ENCODE measurements at places on chromosomes 1 and 21.

DNA sequence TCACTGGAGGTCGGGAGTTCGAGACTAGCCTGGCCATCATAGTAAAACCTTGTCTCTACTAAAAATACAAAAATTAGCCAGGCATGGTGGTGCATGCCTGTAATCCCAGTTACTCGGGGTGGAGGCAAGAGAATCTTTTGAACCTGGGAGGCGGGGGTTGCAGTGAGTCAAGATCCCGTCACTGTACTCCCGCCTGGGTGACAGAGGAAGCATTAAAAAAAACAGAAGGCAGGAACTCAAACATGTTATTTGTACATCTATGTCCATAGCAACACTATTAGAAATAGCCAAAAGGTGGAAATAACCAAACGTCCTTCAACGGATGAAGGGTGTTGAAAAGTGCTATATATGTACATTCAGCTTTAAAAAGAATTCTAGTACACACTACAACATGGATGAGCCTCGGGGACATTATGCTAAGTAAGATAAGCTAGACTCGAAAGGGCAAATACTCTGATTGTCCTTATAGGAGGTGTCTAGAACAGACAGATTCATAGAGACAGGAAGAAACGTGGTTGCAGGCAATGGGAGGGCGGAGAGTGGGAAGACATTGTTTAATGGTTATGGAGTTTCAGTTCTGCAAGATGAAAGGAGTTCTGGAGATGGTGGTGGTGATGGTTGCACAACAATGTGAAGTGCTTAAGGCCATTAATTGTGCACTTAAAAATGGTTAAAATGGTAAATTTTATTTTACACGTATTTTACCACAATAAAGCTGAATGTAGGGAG is 19.2 kb downstream of the NLRP3 start:
- peak; percentile 63 for DNase-seq

DNA sequence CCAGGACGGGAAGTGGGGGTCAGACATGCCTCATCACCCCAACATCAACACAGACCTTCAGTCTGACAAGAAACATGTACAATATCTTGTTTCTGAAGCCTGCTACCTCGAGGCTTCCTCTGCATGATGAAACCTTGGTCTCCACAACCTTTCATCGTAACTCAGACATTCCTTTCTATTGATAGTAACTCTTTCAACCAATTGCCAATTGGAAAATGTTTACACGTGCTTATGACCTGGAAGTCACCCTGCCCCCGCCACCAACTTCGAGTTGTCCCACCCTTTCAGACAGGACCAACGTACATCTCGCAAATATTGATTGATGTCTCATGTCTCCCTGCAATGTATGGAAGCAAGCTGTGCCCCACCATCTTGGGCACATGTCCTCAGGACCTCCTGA is 159.5 kb downstream of the ETS2 start:
- no peak for DNase-seq

- no peak for DNase-seq
Observed at GRCh38 chr1:53592985-53593757, 134.0 kb downstream of the DMRTB1 start.

DNA sequence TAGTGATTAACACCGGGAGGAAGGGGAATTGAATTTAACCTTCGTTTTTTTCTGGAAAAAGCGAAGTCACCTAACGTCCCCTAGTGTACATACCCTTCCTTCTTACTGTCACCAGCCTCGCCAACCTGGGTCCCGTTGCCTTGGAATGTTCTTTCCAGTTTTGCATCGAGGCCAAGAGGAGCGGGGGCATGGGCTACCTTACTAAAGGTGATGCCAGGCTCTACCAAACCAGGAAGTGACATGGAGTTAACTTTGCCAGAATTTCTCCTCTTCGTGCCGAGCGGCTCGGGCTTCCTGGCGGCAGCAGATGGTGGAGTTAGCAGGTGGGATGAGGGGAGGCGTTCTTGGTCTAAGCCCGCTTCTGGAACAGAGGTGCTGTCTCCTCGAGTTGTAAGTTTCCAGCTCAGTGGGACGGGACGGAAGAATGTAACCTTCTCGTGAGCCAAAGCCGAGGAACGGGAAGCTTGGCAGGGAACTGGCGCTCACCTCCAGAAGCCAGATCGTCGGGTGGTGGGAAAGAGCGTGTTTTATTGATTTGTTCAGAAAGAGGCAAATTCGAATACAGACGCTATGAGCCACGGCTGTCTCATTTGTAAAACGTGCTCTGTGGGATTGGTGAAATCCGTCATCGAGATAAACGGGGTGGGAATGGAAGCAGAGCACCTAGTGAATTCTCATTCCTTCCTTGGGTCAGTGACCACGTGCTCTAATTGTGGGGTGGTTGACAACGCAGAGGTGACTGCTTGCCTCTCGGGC is 486 bp downstream of the NIPAL3 start:
- peak; percentile 15 for DNase-seq

DNA sequence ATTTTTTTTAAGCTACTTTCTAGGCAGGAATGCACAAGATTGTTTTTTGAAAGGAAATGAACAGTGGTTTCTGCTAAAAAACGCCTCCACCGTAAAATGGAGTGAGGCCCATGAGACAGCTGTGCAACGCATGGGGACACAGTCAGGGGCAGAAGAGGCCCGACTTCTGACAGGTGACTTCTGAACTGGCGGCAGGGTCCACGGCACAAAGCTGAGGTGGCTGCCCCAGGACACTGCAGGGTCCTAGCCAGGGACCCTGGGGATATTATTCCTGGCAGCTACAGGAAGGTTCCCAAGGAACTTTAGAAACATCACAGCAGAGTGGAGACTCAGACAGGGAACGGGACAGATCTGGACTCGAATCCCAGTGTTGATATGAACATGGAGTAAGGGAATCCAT is 75.1 kb downstream of the SIM2 start:
- DNase-seq: no peak

DNA sequence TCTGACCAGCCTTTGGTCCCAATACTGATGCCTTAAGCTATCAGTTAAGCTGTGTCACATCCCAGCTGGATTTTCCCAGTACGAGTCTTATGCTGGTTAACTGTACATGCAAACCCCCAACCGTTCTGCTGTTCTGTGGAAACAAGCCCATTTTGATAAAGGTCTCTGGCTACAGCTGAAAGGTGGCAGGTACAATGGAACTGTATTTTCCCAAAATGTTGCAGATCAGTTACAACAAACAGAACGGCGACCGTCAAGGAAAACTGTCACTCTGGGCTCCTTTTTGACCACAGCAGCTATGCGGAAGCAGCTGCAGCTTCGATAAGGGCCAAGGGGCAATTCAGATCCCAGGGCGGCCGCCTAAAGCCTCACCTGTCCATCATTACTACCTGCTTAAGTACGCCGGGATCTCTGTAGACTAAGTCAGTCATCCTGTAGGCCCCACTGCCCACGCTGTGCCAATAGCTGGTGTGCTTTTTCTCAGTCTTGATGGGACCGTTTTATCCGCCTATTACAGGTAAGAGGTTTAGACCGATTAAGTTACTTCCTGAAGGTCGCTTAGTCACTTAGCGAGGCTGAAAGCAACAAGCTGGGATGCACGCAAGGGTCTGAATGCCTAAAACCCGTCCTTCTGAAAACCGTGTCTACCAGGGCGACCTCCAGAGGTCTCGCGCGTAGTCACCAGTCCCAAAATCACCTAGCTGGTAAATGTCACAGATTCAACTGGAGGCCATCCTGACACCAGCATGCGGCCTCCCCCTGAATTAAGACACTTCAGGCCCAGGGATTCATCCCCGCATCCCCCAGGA is 11.1 kb upstream of the RAB42 start:
- DNase-seq: peak; percentile 56

GRCh38 chr1:165580931-165581871 is 37.4 kb downstream of the LRRC52 start:
- DNase-seq: no peak

GRCh38 chr1:217586586-217586985 is 44.3 kb downstream of the GPATCH2 start:
- DNase-seq: no peak

GRCh38 chr21:40563900-40564299 is 283.1 kb downstream of the DSCAM start:
- DNase-seq: no peak

DNA sequence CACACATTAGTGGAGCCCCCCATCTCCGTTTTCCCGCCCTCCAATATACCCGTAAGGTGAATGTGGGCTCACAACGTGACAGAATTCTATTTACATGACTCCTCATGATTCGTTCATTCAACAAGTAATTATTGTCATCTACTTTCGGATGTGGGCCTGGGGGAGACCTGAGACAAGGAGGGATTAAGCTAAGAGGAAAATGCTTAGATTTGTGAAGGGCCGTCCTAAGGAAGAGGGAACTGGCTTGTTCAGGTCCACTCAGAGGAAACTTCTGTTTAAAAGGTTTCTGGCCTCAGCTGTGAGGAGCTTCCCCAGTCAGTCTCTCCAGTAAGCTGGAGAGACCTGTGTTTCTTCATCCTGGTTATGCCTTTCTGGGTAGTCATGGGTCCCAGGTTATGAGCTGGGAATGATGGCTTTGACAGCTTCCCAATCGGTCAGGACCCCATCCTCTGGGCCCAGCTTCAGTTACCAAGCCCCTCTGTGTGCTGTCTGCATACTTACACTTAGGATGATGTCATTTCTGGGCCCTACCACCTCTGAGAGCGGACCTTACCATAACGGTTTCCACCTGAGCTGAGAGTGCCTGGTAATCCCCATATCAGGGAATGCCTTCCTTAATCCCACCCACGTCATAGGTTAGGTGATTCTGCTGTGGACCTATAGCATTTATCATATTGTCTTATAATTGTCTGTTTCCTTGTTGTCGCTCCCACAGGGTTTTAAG is 687 bp upstream of the ERI3 start:
- DNase-seq: peak; percentile 18

GRCh38 chr1:3065396-3065795 is 3.6 kb upstream of the PRDM16 start:
- DNase-seq: no peak

DNA sequence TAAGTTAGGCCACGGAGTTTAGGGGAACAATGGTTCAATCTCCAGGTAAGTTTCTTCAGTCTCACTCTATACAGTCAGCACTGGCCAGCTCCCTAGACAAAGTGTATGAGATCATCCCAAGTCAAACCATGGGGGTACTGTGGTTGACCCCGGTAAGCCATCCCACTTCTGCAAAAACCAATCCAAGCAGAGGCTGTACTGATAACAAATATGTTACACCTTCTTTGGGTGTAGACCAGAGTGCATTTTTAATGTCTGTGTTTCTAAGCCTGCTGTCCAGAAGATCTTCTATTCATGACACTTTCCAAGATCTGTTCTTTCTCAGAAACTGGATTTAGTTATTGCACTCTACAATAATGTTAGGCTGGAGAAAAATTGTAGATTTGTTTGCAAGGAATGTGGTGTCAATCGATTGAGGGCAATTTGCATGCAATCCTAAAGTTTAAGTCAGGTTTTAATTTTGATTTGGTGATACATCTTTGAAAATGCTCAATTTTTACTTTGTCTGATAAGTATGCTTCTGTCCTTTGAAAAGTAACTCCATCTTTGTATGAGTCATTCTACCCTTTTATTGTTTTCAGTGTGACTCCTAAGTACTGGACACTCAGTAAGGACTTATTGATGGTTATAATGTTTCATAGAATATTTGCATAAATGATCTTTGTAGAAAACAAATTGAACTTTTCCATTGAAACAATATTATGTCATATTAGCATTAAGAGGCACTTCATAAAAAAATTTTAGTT is 152.4 kb downstream of the HLX start:
- no peak for DNase-seq

GRCh38 chr1:19391596-19391981 is 79.5 kb downstream of the SLC66A1 start:
- DNase-seq: no peak

- DNase-seq: no peak
Observed at GRCh38 chr1:44819196-44819607, 10.9 kb downstream of the BTBD19 start.

GRCh38 chr1:7348073-7348472 is 423.0 kb upstream of the VAMP3 start:
- no peak for DNase-seq

GRCh38 chr1:182279724-182280503 is 111.7 kb downstream of the GLUL start:
- DNase-seq: no peak

- no peak for DNase-seq
Observed at GRCh38 chr1:189405419-189405818, 1072.2 kb downstream of the BRINP3 start.

- DNase-seq: peak; percentile 57
Observed at GRCh38 chr21:34367320-34367935, 3.6 kb downstream of the KCNE2 start.

GRCh38 chr1:218284377-218284916 is 646 bp upstream of the RRP15 start:
- DNase-seq: no peak

GRCh38 chr1:181092056-181092455 is 3.6 kb downstream of the IER5 start:
- no peak for DNase-seq

DNA sequence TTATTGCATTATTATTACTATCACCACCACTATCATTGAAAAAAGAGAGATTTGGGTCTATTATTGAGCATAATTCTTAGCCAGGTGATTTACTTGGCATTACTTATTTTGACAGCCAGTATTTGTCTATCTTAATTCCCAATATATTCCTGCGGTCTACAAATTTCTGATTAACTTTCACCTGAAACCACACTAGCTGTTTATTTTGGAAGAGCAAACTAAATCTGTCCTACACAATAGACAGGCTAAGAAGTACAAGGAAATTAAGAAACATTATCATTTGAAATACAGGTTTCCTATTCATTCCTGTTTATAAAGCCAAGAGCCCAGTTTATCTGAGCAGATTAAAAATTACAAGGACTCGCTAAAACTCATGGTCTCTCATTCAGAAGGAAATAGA is 6.9 kb upstream of the LYST start:
- DNase-seq: no peak

- no peak for DNase-seq
Observed at GRCh38 chr1:151803164-151803563, 2.1 kb downstream of the LINGO4 start.

GRCh38 chr1:10074059-10074851 is 41.5 kb downstream of the UBE4B start:
- DNase-seq: peak; percentile 92

DNA sequence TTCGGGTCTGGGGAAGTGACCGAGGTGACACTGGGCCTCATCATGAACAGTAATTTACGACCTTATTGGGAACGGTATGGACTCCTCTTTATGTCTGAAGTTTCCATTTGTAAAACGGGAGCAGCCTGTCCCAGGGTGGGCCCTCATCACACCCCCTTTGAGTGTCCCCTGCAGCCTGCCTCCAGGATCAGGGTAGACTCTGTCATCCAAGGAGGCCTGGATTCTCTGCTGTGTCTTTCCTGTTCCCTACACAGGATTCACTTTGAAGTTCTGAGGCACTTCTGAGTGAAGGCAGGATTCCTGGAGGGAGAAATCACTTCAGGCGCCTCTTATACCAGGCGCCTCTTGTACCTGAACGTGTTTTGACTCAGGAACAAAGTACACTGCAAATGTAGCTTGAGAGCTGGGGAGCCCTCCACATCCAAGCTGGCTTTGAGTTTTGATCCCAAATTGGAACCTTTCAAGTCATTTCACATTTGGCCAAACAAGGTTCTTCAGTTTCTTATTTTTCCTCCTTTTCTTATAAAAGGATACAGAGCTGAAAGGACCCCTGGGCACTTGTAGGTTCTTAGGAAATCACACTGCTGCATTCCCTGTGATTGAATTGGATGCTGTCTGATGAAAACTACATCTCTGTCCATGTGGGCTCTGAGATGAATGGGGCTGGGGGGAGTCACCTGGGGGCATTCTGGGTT is 106.0 kb downstream of the SUSD4 start:
- DNase-seq: no peak

All from HL-60 (cell line).